ENCODE measurements at places on chromosomes 12 and 14.

GRCh38 chr14:79354336-79354735 lies 857.0 kb downstream of the DIO2 start:
- DNase-seq, result no peak

GRCh38 chr12:57524814-57525614 lies 2.4 kb downstream of the MBD6 start:
- DNase-seq, result no peak

GRCh38 chr12:2242216-2242615 lies 189.4 kb downstream of the CACNA1C start:
- no peak for DNase-seq

- no peak for DNase-seq
These were observed 310.1 kb downstream of the SYT1 start for GRCh38 chr12:79174626-79175025.

GRCh38 chr12:31966558-31967205 lies 7.5 kb downstream of the RESF1 start:
- no peak for DNase-seq

DNA sequence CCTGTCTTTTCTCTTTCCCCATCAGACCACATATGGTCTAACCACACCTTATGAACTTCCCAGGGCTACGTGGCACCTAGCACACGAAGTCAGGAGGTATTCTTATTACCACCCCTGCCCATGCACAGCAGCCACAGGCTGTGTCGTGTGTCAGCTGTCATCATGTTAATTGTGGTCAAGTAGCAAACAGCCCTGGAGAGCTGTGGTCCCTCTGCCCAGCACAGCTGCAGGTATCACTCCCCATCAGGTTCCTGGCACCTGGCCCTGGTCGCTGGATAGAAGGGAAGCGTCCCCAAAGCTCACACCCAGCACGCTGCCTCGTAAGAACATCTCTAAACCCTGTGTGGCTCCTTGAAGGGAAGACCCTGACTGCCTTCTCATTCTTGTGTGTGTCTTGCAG lies 45.4 kb downstream of the CLMN start:
- no peak for DNase-seq

DNA sequence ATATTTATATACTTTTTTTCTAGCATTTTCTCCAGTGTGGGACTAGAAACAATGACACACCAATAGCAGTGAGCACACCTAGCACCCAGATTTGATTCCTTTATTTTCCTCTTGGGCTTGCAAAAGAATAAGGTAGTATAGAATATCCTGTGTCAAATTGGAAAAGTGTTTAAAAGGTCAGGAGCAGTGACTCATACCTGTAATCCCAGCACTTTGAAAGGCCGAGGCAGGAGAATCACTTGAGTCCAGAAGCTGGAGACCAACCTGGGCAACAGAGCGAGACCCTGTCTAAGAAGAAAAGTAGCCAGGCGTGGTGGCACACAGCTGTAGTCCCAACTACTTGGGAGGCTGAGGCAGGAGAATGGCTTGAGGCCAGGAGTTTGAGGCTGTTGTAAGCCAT lies 53.8 kb upstream of the SGPP1 start:
- no peak for DNase-seq

DNA sequence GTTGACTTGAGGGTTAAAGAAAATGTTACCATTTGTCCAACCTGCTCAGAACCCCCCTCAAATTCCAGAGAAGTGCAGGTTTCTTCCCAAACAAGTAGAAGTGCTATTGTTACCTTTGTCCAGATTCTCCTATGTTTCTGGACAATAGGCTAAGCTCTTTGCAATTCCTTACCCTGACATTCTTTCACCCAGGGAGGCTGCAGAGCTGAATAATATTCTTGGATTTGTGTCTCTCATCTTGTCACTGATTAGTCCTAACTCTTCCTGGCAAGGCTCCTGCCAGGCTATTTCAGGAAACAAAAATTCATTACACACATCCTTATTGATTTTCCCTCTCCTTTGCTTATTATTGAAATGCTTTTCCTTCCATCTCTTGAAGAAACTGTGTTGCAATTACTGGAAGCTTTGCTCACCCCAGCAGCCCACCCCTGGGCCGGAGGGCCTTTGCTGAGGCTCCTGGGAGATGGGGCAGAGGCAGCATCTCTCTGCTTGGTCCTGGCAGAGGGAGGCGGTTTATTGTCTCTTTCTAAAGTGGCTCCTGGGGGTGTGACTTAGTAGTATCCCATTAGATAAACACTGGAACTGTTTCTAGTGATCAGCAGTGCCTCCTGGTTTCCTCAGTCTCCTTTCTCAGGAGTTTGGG lies 207.5 kb upstream of the PELI2 start:
- no peak for DNase-seq

GRCh38 chr14:75542588-75543091 lies 20.4 kb downstream of the BATF start:
- peak; percentile 84 for DNase-seq

GRCh38 chr12:90299121-90299520 lies 590.5 kb upstream of the ATP2B1 start:
- DNase-seq, result peak; percentile 24

DNA sequence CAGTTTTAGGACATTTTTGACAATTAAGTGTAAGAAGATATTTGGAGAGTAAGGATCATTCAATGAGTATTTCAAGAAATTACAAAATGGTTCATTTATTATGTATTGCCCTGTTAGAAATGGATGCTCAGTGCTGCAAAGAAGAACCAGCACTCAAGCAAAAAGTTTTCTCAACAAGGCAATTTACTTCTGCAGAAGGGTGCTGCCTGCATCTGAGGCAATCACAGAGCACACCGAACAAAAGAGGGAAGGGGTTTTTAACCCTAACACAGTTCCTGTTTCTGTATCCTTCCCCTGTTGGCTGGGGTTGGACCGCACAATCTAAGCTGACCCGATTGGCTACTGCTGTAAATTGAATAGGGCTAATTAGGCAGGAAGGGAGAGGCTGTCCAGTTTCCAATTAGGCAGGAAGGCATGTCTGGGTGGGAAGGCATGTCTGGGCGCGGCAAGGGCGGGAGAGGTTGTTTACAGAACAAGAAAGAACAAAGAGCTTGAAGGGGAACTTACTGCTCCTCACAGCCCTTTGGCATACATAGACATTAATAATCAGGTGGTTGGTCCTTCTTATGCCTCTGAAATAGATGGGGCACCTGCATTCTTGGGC lies 41.4 kb downstream of the SPTSSA start:
- no peak for DNase-seq

DNA sequence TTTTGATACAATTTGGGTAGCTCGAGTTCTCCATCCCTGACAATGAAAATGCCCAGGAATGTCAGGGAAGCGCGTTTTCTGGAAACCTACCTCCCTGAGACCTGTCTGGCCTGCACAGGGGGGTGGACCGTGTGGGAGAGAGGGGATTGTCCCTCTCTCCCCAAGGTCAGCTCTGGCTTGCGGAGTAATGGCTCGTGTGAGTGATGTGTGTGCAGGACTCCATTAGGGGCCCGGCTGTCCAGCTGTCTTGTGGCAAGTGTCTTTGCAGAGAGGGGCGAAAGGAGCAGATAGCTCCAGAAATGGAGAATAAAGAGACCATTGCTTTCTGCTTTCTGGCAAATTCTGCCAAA lies 215.3 kb downstream of the CHST11 start:
- DNase-seq, result no peak

- no peak for DNase-seq
These were observed 70.3 kb downstream of the RIMBP2 start for GRCh38 chr12:130645751-130646150.

GRCh38 chr14:60652674-60653651 lies 3.7 kb upstream of the SIX1 start:
- DNase-seq, result no peak

DNA sequence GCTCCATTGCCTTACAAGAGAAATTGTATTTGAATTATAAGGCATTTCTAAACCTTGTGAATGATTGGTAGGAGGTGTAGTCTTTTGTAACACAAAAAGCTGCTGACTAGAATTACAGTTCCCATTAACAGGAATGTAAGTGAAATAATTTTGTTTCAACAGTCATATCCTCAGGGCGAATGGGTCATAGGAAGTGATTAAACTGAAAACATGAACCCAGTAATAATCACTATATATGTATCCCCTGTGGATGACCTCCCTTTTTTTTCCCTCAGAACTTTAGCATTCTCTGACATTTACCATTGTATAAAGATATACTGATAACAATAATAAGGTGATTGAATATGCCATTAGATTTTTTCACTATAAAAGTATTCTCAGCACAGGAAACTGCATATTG lies 312.3 kb downstream of the ATP23 start:
- DNase-seq, result no peak

- no peak for DNase-seq
These were observed 35.5 kb upstream of the RFLNA start for GRCh38 chr12:124259154-124260066.

DNA sequence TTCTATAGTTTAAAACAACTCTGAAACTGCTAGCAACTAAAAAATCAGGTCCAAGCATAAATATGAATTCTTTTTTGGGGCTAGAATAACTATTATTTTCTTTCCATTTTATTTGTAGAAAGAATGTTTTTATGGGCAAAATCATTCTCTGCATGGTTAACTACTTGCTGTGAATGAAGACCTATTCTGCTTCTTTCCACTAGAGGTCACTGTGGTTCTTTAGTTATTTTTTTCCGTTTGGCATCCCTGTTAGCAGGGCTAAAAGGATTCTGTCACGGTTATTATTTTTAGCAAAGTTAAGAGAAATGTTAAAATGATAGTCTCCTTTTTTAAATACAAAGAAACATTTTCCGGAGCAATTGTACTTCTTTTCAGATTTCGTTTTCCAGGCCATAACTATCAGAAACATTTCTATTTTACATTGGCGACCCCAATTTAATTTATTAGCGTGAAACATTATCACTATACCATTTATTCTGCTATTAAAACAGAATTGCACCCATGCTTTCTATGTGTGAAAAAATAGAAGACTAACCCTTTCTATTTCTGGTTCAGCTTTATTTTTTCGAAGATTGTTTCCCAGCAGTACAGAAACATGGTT lies 404.8 kb downstream of the ATP23 start:
- DNase-seq, result peak; percentile 18

GRCh38 chr14:74906925-74907521 lies 16.0 kb downstream of the RPS6KL1 start:
- DNase-seq, result no peak

DNA sequence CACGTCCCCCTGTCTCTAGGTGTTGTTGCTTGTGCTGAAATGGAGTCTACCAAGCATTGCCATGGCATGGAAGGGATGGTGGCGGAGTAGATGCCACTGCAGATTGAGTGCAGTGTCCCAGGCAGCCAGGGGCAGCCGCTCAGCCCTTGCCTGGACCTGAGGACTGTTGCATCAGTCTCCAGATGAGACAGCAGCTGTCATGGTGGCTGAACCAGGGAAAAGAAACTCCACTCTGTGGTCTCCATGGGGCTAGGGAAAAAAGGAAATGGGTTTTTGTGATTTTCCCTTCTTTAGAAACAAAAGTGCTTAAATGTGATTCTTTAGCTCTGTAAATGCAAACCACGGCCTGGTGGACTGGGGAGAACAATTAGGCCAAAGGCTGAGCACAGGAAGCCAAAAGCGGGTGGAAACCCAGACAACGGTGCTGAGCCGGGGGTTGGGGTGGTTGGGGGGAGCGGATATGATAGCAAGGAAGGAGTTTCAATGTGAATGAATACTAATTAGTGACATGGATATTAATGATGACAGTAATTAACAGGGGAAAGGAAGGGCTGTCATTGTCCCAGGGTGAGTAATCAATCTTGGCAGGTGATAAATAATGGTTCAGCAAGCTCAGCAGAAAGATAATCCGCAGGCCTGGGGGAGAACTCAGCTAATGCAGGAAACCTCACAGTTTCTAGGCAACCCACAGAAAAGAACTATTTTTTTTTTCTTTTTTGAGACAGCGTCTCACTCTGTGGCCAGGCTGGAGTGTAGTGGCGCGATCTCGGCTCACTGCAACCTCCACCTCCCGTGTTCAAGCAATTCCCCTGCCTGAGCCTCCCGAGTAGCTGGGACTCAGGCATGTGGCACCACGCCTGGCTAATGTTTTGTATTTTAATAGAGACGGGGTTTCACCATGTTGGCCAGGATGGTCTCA lies 442.6 kb downstream of the DPF3 start:
- peak; percentile 69 for DNase-seq
